ENCODE measurements at places on chromosomes 4 and X.
A peak's percentile ranks its signal among the peaks of the same experiment; 100 is the strongest.

- no peaks in the 10 kb centered on the region for H3K36me3 ChIP-seq
- H3K4me1 ChIP-seq = no peaks in the 10 kb centered on the region
- no peak overlapping the region for H3K4me3 ChIP-seq
- DNase-seq = no peak
Measured at GRCh38 chrX:53511322-53511721, 77.2 kb upstream of the HSD17B10 start.

GRCh38 chrX:68648960-68649359 lies 1.5 kb downstream of the STARD8 start:
- H3K4me3 ChIP-seq = no peak overlapping the region
- no peaks in the 10 kb centered on the region for H3K4me1 ChIP-seq
- no peaks in the 10 kb centered on the region for H3K36me3 ChIP-seq
- no peak for DNase-seq

DNA sequence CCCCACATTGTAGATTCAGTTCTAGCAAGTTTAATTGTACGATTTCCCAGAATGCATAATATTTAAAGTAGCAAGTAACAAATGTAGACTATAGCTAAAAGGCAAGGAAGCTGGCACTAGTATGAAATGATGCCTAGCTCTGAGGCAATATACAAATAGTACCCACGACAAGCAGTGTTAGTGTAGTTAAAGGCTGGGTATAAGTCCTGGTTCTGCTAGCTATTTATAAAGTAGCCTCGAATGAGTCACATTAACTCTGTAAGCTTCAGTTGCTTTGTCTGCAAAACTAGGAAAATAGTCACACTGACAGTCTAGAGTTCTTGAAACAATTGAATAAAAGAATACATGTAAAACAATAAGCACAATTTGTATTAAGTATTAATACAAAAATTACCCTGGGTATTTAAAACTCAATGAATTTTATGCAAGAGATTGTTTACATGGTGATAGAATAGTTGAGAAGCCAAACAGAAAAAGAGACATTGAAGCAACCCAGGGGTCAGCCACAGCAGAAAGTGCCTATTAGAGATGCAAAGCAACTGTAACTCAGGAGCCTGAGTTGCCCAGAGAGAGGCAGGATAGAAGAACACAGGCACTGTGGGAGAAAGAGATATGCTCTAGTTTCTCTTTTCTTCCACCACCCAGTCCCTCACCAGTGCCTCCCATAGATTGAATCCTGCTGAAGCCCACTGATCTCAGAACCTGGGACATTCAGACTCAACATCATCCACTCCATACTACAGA lies 949.0 kb downstream of the C4orf33 start:
- H3K27ac ChIP-seq = no peak overlapping the region
- H3K4me1 ChIP-seq = peaks cover 14% of the 10 kb centered on the region
- H3K27me3 ChIP-seq = no peaks in the 10 kb centered on the region
- H3K36me3 ChIP-seq = no peaks in the 10 kb centered on the region

DNA sequence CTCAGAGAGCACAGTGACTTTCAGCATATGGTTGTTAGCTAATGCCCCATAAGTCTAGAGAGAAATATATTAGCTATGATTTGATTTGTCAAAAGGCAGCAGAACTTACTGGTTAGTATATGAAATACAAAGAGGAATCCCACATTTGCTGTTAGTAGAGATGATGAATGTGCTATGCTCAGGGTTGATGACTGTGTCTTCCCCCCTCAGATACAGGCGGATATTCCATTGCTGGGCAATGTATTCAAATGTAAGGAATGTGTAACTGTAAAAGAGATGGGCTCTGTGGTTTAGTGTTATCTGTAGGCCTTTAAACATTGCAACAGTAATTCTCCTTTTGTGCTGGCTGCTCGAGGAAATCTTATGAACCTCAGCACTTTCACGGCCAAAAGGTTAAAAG lies 528.9 kb upstream of the ARX start:
- H3K4me1 ChIP-seq = no peaks in the 10 kb centered on the region
- no peak overlapping the region for H3K4me3 ChIP-seq

DNA sequence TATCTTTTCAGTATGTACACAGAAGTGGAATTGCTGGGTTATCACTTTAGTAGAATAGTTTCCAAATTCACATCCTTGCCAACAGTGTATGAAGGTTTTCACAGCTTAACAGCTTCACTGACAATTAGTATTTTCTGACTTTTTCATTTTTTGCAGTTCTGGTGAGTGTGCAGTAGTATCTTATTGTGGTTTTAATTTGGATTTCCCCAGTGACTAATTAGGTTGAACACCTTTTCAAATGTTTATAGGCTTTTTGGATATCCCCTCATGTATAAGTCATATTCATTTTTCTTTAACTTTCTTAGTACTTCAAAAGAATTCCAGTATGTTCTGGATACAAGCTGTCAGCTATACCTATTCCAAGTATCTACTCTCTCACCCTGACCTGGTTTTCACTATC lies 37.1 kb downstream of the BRCC3 start:
- H3K4me3 ChIP-seq = no peak overlapping the region
- H3K27ac ChIP-seq = no peak overlapping the region
- no peaks in the 10 kb centered on the region for H3K27me3 ChIP-seq
- H3K36me3 ChIP-seq = no peaks in the 10 kb centered on the region

DNA sequence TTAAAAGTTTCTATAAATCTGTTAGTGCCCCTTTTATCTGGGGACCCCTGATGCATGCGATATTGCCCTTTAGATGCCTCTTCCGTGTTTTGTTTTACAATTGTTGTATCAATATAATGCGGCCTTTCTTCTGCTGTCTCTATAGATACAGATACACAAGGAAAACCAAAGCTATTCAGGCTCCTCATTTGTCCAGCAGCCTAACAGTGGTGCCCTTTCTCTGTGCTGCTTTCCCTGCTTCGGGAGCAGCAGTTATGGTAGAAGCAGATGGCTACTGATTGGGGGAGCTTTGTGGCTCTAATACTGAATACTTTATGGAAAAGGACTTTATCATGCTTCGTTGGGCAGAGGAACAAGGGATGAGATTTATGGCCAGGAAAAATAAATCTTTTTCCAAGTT lies 10.6 kb upstream of the PRDM8 start:
- peaks cover 35% of the 10 kb centered on the region for H3K4me1 ChIP-seq
- no peak overlapping the region for H3K4me3 ChIP-seq
- no peak for DNase-seq
- H3K27ac ChIP-seq = no peak overlapping the region
- no peaks in the 10 kb centered on the region for H3K36me3 ChIP-seq
- no peaks in the 10 kb centered on the region for H3K27me3 ChIP-seq

- no peak overlapping the region for H3K27ac ChIP-seq
- no peaks in the 10 kb centered on the region for H3K27me3 ChIP-seq
- H3K36me3 ChIP-seq = no peaks in the 10 kb centered on the region
- no peak overlapping the region for H3K4me3 ChIP-seq
- DNase-seq = no peak
Measured at GRCh38 chr4:77566148-77566547, 39.5 kb upstream of the CXCL13 start.

GRCh38 chrX:76428243-76429130 lies 977 bp downstream of the MAGEE1 start:
- H3K27ac ChIP-seq = no peak overlapping the region
- H3K36me3 ChIP-seq = no peaks in the 10 kb centered on the region
- peaks cover 5% of the 10 kb centered on the region for H3K4me1 ChIP-seq
- H3K4me3 ChIP-seq = peak overlapping the region; percentile 31

DNA sequence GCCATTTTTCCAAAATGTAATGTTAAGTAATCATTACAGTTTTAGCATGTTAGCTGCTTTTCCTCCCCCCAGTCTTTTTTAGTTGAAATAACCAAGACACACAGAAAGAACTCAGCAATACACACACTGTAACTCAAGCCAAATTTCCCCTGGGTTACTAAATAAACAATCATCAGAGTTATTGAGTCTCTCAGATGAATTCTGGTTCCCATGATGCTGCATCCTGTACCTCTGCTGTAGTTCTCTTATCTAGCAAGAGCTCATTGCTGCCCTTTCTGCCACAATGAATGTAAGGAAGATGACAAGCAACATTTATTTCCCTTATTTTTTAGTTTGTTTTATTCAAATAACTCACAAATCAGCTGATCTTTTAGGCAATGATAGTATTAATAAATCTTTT lies 185.1 kb downstream of the ARHGAP6 start:
- H3K27ac ChIP-seq = no peak overlapping the region
- H3K4me3 ChIP-seq = no peak overlapping the region
- H3K4me1 ChIP-seq = no peaks in the 10 kb centered on the region
- H3K36me3 ChIP-seq = no peaks in the 10 kb centered on the region
- H3K27me3 ChIP-seq = no peaks in the 10 kb centered on the region

GRCh38 chr4:82569076-82569475 lies 7.3 kb upstream of the TMEM150C start:
- H3K27me3 ChIP-seq = no peaks in the 10 kb centered on the region
- no peak overlapping the region for H3K4me3 ChIP-seq
- H3K4me1 ChIP-seq = no peaks in the 10 kb centered on the region
- H3K36me3 ChIP-seq = no peaks in the 10 kb centered on the region

- no peak for DNase-seq
- H3K4me3 ChIP-seq = no peak overlapping the region
- no peaks in the 10 kb centered on the region for H3K27me3 ChIP-seq
- H3K4me1 ChIP-seq = peaks cover 6% of the 10 kb centered on the region
- H3K27ac ChIP-seq = no peak overlapping the region
Measured at GRCh38 chr4:86909546-86910295, 17.5 kb upstream of the C4orf36 start.

- H3K36me3 ChIP-seq = no peaks in the 10 kb centered on the region
- no peak for DNase-seq
- H3K27ac ChIP-seq = no peak overlapping the region
- H3K27me3 ChIP-seq = no peaks in the 10 kb centered on the region
- H3K4me1 ChIP-seq = no peaks in the 10 kb centered on the region
- no peak overlapping the region for H3K4me3 ChIP-seq
Measured at GRCh38 chr4:88202443-88202842, 44.0 kb upstream of the ABCG2 start.

DNA sequence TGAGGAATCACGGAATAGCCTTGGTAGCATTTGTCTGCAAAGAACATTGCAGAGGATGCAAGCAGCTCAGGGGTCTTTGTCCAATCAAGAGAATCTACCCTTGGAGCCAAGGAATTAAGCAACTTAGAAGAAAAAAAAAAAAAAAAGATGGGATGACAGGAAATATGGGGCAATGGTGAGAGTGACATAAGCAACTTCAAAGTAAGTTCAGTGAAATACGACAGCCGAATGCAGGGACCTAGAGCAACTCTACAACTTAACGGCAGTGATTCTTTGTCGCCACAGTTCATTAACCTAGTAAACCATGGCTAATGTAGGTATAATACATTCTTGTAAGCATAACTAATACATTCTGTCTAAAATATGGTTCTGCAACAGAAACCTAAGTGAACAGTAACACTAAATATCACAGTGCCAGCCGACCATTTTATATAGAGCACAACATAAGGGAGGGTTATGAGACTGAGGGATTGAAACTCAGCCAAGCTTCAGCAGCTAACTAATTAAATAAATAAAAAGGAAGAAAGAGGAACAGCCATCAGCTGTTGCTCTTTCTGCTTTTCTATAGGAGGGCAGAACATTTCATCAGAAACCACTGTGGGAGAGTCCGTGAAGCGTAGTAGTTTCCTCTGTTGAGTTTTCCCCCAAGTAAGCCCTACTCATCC lies 74.7 kb downstream of the PPARGC1A start:
- DNase-seq = no peak
- H3K36me3 ChIP-seq = no peaks in the 10 kb centered on the region
- H3K27ac ChIP-seq = no peak overlapping the region
- H3K4me1 ChIP-seq = no peaks in the 10 kb centered on the region
- H3K4me3 ChIP-seq = no peak overlapping the region

GRCh38 chrX:69320116-69320515 lies 154.9 kb upstream of the PJA1 start:
- H3K4me1 ChIP-seq = peaks cover 6% of the 10 kb centered on the region
- H3K27ac ChIP-seq = no peak overlapping the region
- no peaks in the 10 kb centered on the region for H3K36me3 ChIP-seq
- H3K27me3 ChIP-seq = no peaks in the 10 kb centered on the region

GRCh38 chrX:10051866-10052480 lies 84.8 kb downstream of the CLDN34 start:
- no peak overlapping the region for H3K4me3 ChIP-seq
- H3K36me3 ChIP-seq = no peaks in the 10 kb centered on the region
- H3K27me3 ChIP-seq = no peaks in the 10 kb centered on the region
- DNase-seq = no peak

- no peaks in the 10 kb centered on the region for H3K36me3 ChIP-seq
- no peak for DNase-seq
- no peaks in the 10 kb centered on the region for H3K27me3 ChIP-seq
- no peak overlapping the region for H3K4me3 ChIP-seq
- H3K4me1 ChIP-seq = no peaks in the 10 kb centered on the region
Measured at GRCh38 chrX:117532339-117532738, 584.3 kb downstream of the KLHL13 start.
